ENCODE measurements at places on chromosomes 2 and 18.

GRCh38 chr2:21102356-21102755 lies 21.4 kb upstream of the TDRD15 start:
- DNase-seq, result no peak

GRCh38 chr2:98946855-98947254 lies 10.8 kb upstream of the CRACDL start:
- DNase-seq, result no peak

GRCh38 chr2:8432706-8433336 lies 249.0 kb upstream of the ID2 start:
- no peak for DNase-seq

DNA sequence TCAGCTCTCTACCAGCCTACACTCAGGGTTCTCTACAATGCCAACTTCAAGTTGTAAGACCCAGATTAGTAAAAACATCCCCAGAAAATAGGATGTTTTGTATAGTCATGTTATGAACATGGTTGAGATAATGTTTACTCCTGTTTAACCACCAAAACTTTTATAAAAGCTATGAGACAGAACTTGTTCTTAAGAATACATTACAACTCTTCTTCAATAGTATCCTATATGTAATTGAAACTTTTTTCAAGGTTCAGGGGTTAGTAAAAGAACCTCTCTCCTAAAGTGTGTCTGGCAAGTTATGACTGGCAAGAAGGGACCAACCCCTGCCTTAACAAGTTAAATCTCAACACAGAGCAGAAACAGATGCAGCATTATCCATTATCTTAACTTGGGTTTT lies 118.8 kb upstream of the STK17B start:
- DNase-seq, result no peak

DNA sequence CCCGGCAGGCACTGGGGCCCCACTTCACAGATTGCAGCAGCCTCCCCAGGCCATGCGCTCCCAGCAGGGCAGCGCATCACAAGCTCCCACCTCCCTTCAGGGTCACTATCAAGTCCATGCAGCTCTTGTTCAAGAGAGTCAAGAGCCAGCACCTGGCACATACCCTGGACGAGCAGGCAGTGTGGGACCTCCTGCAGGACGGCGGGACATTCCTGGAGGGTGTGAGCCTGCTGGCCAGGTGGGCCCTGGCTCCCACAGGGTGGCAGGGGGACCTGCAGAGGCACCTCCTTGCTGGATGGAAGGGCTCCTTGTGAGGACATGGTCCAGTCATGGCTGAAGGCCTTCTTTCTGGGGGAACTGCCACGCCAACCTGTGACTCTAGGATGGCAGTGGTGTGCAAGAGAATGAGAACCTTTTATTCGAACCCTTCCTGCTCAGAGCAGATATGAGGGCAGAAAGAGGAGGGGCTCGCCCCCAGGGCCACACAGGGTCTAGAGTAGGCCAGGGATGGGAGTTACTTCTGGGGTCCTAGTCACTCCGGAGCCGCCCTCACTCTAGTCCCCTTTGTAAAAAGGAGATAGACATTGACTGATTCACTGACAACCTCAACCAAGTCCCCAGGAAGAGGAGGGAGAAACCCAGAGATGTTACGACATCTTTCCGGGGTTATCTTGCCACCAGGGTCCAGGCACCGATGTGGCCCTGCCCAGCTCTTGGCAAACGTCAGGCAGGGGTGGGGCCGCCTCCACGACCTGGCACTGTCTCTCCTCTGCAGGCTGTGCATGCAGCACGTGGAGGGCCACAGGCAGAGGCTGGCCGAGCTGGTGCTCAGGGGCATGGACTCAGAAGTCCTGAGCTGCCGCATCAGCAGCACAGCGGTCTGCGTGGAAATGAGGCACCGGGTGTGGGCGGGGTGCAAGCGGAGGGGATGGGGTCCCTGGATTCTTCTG lies 31.3 kb downstream of the HJURP start:
- no peak for DNase-seq

Data from esophagus squamous epithelium (tissue), 5 donors.